ENCODE measurements at places on chromosomes 5 and 9. TPM values are rescaled to one million over a fixed set of nuclear protein-coding genes. Genes with fewer than 3 reads are reported as not detected.
A peak's percentile ranks its signal among the peaks of the same experiment; 100 is the strongest.

Gene FCHO2
- 57.0 TPM for total RNA-seq

Gene PAIP1
- 99.5 TPM for total RNA-seq

Gene ACTBL2
- total RNA-seq, result 0.59 TPM

Gene DOCK8
- 19.5 TPM for total RNA-seq

DNA sequence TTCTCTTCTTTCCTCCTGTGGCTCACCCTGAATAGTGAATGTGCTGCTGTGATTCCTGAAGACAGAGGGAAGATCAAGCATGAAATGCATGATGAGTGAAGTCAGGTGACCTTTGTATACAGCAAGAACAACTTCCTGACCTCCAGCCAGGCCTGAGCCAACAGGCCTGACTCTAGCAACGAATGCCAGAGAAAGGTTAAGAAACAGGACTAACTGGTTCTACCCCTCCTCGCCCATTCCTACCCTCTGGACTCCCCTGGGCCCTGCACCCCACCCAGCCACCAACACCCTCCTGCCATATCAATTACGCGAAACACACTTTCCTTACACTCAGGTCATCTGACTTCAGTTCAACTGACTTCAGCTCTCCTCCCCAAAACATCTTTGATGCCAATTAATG lies 4.9 kb downstream of the SUSD1 start:
- peak; percentile 57 for DNase-seq

- peak; percentile 92 for DNase-seq
Measured at GRCh38 chr5:119398727-119399466, 43.1 kb downstream of the TNFAIP8 start.

GRCh38 chr5:56259002-56259511 lies 25.9 kb upstream of the ANKRD55 start:
- DNase-seq, result no peak
